CD4-positive, alpha-beta T cell treated with Interleukin-17A for 4 hours (primary cell): ENCODE measurements at places on chromosomes 2 and 18.

DNA sequence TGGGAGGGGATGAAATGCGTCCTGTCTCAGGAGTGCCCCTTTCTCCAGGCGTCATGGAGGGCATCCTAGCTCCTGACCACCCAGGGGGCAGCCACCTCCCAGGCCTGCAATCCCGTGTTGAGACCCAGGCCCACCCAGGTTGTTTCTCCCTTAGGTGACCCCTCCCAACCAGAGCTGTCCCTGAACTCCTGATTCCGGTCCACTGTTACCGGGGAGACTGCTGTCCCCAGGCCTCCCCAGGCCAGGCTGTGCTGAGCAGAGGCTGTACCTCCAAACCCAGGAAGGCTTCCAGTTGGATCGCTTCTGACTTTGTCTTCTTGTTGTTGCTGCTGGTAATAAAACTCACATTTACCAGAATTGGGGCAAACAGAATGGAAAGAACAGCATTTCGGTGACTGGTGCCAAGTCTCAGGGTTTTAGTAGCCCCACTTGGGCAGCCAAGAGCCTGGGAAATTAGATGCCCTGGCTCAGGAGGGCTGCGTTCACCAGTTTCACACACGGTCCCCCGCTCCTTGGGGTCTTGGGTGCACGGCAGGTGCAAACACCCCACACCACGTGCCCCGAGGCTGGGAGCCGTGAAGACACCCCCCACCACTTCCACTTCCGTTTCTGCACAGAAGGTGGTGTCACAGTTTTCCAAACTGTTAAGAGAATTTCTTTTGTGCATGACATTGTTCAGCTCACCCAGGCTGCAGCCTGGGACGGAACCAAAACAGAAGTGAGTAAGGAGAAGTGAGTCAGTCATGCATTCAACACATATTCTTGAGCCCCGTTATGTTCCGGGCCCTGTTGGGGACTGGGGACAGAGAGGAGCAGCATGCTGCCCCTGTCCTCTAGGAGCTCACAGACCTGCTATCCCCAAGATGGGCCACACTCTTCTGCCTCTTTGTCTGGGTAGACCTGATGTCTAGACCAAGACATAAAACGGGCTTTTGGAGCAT is 29.4 kb downstream of the ITM2C start:
- DNase-seq, result peak; percentile 30

- no peak for DNase-seq
Observed at GRCh38 chr18:73264562-73264921, 396.8 kb upstream of the NETO1 start.

- no peak for DNase-seq
Observed at GRCh38 chr18:73274812-73275621, 407.2 kb upstream of the NETO1 start.

DNA sequence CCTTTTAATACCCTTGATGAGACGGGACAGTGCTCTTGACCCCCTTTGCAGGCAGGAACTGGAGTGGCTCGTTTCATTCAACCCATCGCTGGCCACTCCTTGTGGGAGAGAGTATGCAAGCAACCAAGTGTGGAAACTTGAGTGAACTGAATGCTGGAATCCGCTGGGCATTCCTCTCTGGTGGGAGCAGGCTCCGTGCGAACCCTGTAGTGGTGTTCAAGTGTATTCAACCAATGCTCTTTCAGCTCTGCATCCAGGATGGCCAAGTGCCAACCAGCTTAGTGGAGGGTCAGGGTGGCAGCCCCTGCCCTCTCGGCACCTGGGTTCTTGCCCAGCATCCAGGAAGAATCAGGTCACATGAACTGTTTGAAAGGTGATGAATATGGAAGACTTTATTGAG is 3.3 kb upstream of the ACADL start:
- no peak for DNase-seq

GRCh38 chr2:58973811-58974281 is 732.7 kb upstream of the FANCL start:
- no peak for DNase-seq

GRCh38 chr2:138237667-138238384 is 263.7 kb upstream of the SPOPL start:
- DNase-seq, result no peak

- DNase-seq, result no peak
Observed at GRCh38 chr2:236887531-236887930, 198.2 kb upstream of the COPS8 start.

- DNase-seq, result no peak
Observed at GRCh38 chr2:41791523-41791922, 256.3 kb upstream of the PKDCC start.

DNA sequence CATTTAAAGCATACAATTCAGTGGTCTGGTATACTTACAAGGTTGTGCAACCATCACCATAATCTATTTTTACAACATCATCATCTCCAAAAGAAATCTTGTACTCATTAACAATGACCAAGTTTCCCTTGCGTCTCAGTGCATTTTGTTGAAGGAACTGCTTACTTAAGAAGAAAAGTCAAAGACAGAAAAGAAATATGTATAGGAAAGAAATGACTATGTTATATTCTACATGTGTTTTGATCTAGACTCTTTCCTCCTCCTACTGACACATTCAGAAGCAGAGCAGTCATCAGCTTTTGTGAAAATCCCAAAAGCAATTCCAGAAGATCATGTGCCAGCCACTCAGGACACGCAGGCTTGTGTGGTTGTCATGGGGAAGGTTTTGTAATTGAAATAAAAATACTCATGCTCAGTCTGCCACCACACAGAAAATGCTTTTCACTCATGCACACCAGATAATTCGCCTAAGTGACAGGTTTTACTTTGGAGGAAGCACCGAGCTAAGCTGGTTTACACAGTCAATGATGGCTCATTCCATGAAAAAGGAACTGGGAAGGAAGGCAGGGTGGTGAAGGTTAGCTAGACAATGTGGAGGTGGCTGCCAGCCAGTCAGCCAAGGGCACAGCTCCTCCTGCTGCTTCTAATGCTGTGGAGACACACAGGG is 158.5 kb upstream of the REV1 start:
- DNase-seq, result no peak

GRCh38 chr2:40405465-40405864 is 46.4 kb downstream of the SLC8A1 start:
- DNase-seq, result no peak

- DNase-seq, result no peak
Observed at GRCh38 chr2:65357095-65357958, 75.1 kb downstream of the SPRED2 start.

DNA sequence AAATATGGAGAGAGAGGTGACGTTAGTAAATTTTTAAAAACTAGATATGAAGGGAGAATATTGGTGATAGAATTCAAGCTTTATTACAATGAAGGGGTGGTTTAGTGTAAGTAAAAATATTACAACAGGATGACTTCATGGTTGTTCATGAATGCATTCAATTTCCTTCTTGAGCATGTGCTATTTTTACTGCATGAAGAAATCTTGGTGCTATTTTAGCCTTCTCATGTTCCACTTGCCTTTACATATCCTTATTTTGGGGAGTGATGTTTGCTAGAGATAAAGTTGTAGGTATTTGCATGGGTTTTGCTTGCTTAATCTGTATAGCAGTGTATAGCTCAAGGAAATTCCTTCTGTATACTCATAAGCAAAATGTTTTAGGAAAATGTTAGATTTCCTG is 195.0 kb upstream of the MMADHC start:
- no peak for DNase-seq
